Activated naive CD4-positive, alpha-beta T cell treated with anti-CD3 and anti-CD28 coated beads for 36 hours (primary cell): ENCODE measurements at places on chromosomes 1 and 21. TPM values are rescaled to one million over a fixed set of nuclear protein-coding genes. Genes with fewer than 3 reads are reported as not detected.

The CRTC2 gene
- total RNA-seq = 83.0 TPM

The SPRR4 gene
- not detected for total RNA-seq

The KRTAP7-1 gene
- total RNA-seq = not detected

The RHEX gene
- not detected for total RNA-seq

The INKA2 gene
- 1.9 TPM for total RNA-seq

The RGS5 gene
- total RNA-seq = 2.8 TPM

The ST7L gene
- 12.1 TPM for total RNA-seq

The MYOC gene
- not detected for total RNA-seq

The LRRC53 gene
- not detected for total RNA-seq

The ZNF593OS gene
- not detected for total RNA-seq

The SLC25A34 gene
- 0.74 TPM for total RNA-seq

The PIGC gene
- total RNA-seq = 17.5 TPM

The HEYL gene
- total RNA-seq = 0.17 TPM

The ADAMTSL4 gene
- 2.0 TPM for total RNA-seq

The HLX gene
- total RNA-seq = 0.12 TPM

The NHLH1 gene
- total RNA-seq = 0.07 TPM

The AIRE gene
- not detected for total RNA-seq

The RIIAD1 gene
- total RNA-seq = not detected

The MATN1 gene
- 0.37 TPM for total RNA-seq

The ADGRB2 gene
- total RNA-seq = 0.24 TPM

The ATXN7L2 gene
- 16.4 TPM for total RNA-seq

The C8B gene
- total RNA-seq = not detected

The S1PR1 gene
- 131 TPM for total RNA-seq

The ITLN2 gene
- total RNA-seq = not detected

The LYPD8 gene
- not detected for total RNA-seq

The OLFML2B gene
- 2.3 TPM for total RNA-seq

The NES gene
- not detected for total RNA-seq

The AMY1B gene
- total RNA-seq = not detected

The AGMAT gene
- 16.2 TPM for total RNA-seq

The HHAT gene
- 3.9 TPM for total RNA-seq

The TAS1R1 gene
- not detected for total RNA-seq

The RYR2 gene
- not detected for total RNA-seq

The KCNE2 gene
- not detected for total RNA-seq

The DCST1 gene
- total RNA-seq = not detected

The MIXL1 gene
- not detected for total RNA-seq

The SMYD3 gene
- 21.3 TPM for total RNA-seq

The TMPRSS2 gene
- total RNA-seq = not detected

The RGS4 gene
- total RNA-seq = not detected

The S100A12 gene
- total RNA-seq = not detected

The ARMH1 gene
- total RNA-seq = 143 TPM

The DNAI4 gene
- 1.5 TPM for total RNA-seq

The SMPDL3B gene
- 0.52 TPM for total RNA-seq

The ZNF697 gene
- 0.41 TPM for total RNA-seq

The LCE1C gene
- total RNA-seq = not detected

The TRIM63 gene
- 0.33 TPM for total RNA-seq

The S100A10 gene
- total RNA-seq = 170 TPM

The LHX4 gene
- not detected for total RNA-seq

The SPRR2A gene
- not detected for total RNA-seq

The PIK3C2B gene
- 61.0 TPM for total RNA-seq

The DMAP1 gene
- total RNA-seq = 41.0 TPM

The ADAM30 gene
- not detected for total RNA-seq

The PADI1 gene
- not detected for total RNA-seq

The SMCP gene
- total RNA-seq = not detected
